Kidney epithelial cell (primary cell): ENCODE measurements at places on chromosomes 4 and X.

DNA sequence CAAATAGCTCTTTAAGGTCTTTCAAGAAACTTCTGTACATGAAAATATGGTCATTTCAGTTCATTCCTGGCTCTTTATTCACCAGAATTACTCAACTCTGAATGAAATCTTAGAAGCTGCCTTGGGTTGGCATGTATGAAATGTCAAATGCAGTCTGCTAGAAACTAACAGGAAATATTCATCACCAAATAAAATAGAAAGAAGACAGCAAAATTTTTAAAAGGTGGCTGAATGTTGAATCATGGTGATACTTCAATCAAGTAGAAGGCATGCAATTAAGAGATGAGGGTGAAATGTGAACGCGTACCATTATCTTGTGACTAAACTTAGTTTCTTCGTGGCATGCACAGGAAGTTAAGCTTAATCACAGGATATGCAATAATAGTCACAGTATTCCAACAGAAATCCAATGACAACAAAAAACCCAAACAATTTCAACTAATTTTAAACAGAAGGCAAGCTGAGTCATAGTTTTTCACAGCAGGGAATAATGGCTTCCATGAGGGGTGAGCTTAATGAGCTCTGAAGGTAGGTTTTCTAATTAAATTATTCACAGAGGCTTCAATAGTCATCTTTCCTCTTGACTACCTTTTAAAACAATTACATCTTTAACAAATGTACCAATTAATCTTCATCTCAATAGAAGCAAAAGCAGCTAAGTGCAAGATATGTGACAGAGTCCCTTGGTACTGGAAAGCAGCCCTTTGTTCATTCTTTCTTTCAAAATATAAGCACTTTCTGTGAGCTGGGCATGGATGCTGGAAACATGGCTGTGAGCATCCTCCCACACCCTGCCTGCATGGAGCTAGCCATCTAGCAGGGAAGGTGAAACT, 44.5 kb downstream of the SCFD2 start:
- peak; percentile 23 for DNase-seq

GRCh38 chrX:153064061-153064460, 7.8 kb downstream of the PNMA3 start:
- no peak for DNase-seq

GRCh38 chr4:168859888-168860694, 150.0 kb downstream of the CBR4 start:
- DNase-seq, result peak; percentile 59

- DNase-seq, result no peak
Measured at GRCh38 chr4:140602714-140603113, 34.0 kb upstream of the UCP1 start.

DNA sequence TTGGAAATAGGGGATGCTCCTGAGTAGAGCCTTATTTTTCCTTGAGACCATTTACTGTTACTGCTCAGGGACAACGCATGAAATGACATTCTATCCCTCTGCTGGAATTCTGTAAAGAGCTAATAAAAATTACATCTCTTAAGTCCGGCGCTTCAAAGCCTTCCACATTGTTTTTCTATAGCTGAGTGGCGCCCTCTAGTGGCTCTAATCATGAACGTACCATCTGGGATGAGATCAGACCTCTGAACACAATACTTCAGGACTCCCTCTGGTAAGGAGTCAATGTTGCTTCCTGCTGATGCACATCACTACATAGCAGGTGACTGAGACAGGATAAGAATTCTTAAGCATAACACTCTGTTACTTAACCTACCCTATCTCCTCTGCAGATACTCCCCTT, 6.0 kb downstream of the HMGN5 start:
- no peak for DNase-seq

GRCh38 chrX:12974305-12974795, 560 bp upstream of the TMSB4X start:
- no peak for DNase-seq

GRCh38 chr4:182492423-182492822, 249.2 kb downstream of the TENM3 start:
- DNase-seq, result peak; percentile 5

DNA sequence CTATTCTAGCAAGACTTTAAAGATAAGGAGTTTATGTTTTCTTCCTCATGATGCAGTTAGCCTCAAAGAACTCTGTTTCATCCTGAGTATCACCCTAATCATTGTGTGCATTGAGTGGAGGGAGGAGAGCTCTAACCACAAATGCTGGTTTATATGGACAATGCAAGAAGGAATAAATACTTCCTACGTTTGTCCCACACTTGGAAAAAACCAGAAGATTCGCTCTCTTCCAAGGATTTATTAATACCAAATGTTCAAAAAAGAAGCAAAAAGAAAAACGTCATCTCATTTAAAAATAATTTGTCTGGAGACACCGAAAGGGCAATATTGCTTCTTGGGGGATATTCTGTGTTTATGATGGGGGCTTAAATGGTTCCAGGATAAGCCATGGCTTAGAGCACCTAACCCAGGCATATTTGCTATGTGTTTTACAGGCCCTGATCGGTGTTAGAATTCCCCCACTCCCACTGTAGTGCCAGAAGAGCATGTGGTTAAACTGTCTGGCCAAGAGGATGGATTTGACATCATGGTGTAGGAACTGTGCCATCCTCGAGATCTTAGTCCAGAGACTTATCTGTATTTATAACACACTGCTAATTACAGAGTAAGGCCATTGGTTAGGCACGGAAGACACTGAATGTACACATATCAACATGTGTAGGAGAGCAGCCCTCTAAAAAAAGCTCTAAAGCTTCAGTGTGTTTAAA, 227.2 kb downstream of the ANK2 start:
- DNase-seq, result no peak

DNA sequence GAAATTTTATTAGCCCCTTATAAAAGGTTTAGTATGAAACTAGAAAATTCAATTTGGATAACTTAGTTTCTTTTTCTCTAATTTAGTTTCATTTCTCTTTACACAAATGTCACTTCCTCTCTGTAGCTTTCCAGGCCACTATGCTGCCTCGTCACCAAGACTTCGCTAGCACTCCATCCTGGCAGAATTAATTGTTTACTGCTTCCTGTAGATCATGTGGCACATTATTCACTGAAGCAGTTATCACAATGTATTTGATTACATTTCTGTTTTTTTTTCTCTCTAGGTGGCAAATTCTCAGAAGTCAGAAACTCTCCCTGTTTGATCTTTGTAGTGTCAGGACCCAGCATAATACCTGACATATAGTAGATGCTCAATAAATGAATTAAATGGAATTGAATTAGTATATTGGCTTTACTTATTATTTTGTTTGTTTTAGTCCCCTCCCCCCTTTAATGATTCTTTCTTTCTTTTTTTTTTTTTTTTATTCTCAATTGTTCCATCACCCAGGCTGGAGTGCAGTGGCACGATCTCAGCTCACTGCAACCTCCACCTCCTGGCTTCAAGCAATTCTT, 9.3 kb upstream of the SAT1 start:
- no peak for DNase-seq

DNA sequence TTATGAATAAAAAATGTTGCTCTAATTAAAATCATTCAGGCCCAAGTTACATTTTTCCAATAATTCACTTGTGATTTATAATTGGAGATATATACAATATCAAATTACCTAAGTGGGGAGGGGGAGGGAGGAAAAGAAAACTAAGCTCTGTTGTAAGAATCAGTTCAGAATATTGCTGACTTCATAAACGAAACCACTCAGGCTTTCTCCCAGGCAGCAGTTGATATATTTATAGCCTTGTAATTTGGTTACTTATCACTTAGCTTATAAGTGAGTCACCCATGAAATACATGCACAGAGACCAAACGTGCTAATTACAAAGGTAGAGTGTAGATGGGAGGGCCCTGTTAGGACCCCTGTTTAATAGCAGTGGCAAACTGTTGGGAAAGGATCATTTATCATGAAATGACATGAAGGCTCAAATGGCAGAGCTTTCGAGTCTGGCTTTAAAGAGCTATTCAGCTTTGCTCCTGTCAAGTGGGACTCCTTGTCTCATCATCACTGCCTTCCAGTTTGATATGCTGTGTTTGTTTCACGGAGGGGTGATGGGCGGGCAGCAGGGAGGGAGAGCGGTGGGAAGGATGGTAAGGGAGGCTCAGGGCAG, 105.6 kb upstream of the PGRMC2 start:
- no peak for DNase-seq

GRCh38 chr4:11297627-11298026, 131.1 kb downstream of the HS3ST1 start:
- no peak for DNase-seq

DNA sequence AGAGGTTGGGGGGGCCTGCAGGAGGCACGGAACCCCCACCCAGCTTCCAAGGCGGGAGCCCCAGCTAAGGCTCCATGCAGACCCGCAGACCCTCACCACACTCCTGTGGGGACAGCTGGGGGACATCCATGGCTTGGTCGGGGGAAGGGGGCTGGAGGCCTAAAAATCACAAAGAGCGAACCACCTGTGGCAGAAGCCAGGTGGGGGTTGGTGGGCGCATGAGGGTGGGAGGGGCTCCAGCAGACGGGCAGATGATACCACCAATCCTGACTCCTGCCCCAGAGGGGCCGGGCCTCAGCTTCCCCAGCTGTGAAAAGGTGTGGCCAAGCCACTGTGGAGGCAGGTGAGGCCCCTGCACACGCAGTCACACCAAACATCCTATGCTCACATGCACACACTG, 111.6 kb downstream of the FAM53A start:
- no peak for DNase-seq

DNA sequence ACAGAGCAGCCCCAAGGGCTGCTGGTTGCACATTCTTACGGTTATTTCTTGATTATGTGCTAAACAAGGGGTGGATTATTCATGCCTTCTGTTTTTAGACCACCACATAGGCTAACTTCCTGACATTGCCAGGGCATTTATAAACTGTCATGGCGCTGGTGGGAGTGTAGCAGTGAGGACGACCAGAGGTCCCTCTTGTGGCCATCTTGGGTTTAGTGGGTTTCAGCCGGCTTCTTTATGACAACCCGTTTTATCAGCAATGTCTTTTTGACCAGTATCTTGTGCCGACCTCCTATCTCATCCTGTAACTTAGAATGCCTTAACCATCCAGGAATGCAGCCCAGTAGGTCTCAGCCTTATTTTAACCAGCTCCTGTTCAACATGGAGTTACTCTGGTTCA, 212.4 kb upstream of the GRID2 start:
- DNase-seq, result no peak

- DNase-seq, result no peak
Measured at GRCh38 chrX:71935476-71935875, 24.8 kb downstream of the NHSL2 start.

GRCh38 chrX:22136711-22137110, 104.6 kb downstream of the PHEX start:
- no peak for DNase-seq

DNA sequence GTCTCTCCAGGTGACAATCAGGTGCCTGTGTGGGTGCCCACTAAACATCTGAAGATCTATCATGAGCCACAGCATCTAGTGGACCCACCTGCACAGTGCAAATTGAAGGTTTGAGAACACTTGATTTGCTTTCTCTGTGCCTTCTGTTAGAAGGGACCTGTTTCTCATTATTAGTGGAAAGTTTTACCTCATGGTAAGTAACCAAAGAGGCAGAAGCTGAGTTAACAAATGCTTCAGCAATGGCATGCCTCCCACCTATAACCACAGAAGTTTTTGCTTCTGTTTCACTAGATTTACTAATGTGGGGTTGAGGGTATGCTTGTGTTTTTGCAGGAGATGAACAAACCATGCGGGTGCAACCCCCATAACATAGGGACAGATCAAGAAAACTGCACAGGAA, 297.4 kb upstream of the DKK2 start:
- DNase-seq, result no peak

DNA sequence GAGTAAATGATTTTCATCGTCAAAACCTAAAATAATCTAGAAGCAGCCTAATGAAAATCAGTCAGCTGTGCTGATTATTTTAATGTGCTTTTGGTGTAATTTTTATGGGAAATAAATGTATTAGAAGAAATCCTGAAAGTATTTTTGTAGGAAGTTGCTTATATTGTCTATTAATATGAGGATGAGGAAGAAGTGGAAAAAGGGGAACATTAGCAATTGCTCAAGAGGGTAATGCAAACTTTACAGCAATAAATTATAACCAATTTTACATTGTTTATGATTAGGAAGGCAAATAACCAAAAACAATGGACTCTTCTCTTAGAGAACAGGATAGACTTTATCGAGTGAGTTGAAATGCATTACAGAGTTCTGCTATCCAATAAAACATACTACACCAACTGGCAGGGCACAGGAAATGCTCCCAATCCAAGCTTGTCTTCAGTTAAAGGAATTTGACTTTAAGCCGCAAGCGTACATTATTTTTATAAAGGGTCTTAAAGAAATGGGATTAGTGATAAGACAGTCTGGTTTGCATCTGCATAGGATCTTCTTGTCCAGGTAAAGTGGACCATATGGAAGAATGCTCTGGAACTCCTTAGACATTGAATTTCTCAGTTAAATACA, 374.8 kb downstream of the PDGFC start:
- DNase-seq, result no peak

DNA sequence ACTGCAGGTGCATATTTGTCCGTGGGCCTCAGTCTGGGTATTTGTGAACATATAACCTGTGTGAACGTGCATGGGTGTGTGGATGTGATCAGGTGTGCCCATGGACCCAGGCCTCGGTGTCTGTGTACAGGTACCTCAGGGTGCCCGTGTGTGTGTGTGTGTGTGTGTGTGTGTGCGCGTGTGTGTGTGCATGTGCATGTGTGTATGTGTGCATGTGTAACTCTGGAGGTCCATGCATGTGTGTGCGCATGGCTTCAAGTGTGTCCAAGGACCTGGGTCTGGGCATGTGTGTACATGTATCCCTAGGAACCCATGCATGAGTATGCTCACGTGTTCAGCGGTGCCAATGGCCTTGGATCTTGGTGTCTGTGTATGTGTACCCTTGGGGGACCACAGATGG, 15.8 kb downstream of the FTSJ1 start:
- DNase-seq, result no peak

DNA sequence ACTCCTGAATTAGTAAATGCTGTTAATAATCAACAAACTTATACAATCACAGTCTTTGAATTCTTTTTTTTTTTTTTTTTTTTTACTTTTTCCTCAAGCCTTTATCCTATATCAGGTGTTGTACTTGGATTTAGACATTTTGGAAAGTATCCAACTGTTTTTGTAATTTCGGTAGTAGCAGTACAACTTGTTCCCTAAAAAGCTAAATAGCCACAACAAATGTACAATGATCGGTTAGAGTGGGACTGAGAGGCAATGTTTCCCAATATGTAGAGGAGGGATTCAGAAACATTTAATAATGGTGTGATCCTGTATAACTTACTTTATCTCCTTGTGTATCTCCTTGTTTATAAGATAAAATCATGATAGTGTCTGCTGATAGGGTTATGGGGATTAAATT, 343.1 kb downstream of the GRID2 start:
- DNase-seq, result no peak
